Fibroblast of skin of left quadriceps (primary cell): ENCODE measurements at places on chromosomes 11 and 22.

GRCh38 chr22:24235315-24235714 is 9.6 kb downstream of the GGT5 start:
- DNase-seq: no peak

DNA sequence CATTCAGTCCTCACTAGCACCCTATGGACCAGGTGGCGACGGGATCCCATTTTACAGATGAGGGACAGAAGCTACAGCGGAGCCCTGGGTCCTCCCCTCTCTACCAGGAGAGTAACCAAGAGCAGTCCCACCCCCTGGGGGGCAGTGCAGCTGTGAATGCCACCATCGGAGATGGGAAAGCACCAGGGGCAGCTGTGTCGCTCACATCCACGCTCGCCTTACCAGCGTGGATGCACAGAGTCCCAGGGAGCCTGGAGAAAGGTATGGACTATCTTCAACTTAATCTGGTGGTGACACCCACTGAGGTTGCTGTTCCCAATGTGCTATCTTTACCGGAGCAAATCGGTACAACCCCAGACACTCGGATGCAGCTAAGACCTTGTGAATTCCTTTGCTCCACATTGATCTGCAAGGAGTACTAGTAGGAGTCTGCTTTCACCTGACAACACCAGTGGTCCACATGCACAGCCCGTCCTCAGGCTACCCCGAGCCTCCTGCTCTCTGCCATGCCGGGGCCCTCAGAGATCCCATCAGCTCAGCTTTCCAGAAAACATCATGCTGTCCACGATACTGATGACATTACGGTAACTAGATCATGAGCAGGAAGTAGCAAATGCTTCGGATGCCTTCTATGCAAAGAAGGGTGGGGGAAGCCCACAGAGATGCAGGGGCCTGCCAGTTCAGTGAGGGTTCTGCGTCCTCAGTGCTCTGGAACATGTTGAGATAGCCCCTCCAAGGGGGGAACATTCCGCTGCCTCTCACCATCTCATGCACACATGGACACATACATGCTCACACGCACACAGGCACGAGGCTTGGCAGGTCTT is 126.0 kb downstream of the CTTN start:
- DNase-seq: peak; percentile 11

DNA sequence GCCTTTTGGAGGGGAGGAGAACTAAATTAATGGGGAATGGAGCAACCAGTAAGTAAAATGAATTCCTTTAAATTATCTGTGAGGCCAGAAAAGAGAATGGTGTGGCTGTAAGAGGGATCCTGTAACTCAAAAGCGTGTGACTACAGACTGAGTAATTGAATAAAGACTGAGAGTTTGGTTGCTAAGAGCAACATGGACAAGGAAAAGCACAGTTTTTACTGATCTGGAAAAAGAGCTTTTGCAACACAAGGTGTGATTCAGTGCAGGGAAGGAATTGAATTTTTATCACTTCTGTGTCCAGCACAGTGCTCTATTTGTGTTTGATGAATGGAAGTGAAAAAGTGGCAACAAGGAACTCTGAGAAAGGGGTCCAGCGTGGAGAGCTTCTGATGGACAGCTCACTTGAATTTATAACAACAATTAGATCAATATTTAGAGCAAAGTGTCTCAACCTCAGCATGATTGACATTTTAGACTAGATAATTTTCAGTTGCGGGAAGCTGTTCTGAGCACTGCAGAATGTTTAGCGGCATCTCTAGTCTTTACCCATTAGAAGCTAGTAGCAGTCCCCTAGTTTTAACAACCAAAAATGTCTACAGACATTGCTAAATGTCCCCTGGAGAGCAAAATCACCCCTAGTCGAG is 202.8 kb upstream of the BDNF start:
- no peak for DNase-seq

- DNase-seq: no peak
Measured at GRCh38 chr11:85279267-85279666, 347.9 kb downstream of the DLG2 start.

DNA sequence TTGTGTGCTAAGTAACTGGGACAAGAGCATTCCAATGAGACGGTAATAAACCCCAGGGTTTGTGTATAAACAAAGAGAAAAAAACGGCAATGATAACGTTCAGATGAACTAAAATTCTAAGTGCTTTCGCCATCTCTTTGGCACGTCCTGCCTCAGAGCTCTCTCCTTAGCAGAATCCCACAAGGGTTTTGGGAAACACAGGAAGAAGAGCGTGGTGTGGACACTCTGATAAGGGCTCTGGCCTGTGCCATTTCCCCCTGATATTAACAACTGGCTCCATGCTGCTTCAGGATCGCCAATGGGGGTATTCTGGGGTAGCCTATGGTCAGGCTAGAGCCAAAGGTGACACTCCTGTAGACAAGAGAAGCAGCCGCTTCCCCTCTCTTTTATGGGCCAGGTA is 18.4 kb downstream of the ABCC8 start:
- no peak for DNase-seq

DNA sequence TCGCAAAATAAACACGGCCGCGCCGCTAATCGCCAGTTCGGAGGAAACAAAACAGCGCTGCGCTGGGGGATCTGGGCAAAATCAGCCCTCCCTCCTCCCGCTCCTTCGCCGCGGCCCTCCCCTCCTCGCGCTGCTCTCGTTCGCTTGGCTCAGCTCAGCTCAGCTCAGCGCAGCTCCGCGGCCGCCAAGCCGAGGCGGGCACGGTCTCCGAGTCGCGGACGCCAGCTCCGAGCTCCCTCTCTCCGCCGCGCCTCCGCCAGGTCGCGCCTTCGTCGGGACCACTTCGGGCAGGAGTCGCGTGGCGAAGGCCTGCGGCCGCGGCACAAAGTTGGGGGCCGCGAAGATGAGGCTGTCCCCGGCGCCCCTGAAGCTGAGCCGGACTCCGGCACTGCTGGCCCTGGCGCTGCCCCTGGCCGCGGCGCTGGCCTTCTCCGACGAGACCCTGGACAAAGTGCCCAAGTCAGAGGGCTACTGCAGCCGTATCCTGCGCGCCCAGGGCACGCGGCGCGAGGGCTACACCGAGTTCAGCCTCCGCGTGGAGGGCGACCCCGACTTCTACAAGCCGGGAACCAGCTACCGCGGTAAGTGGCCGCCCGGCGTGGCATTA is at the start of gene SPON1:
TSS of gene SPON1 (plus strand) at position 162 of the 607 bp plus-strand sequence. CDS start at position 344, 182 bp downstream.
- no peak for DNase-seq

GRCh38 chr11:70397983-70398833 is at the start of gene CTTN:
TSS of gene CTTN (plus strand) at chr11:70398529. CDS start at chr11:70407298, 8,769 bp downstream.
- DNase-seq: peak; percentile 68

GRCh38 chr11:72901374-72901773 is 87.2 kb downstream of the ATG16L2 start:
- DNase-seq: no peak

GRCh38 chr22:28143241-28143865 is 224.3 kb upstream of the PITPNB start:
- no peak for DNase-seq

DNA sequence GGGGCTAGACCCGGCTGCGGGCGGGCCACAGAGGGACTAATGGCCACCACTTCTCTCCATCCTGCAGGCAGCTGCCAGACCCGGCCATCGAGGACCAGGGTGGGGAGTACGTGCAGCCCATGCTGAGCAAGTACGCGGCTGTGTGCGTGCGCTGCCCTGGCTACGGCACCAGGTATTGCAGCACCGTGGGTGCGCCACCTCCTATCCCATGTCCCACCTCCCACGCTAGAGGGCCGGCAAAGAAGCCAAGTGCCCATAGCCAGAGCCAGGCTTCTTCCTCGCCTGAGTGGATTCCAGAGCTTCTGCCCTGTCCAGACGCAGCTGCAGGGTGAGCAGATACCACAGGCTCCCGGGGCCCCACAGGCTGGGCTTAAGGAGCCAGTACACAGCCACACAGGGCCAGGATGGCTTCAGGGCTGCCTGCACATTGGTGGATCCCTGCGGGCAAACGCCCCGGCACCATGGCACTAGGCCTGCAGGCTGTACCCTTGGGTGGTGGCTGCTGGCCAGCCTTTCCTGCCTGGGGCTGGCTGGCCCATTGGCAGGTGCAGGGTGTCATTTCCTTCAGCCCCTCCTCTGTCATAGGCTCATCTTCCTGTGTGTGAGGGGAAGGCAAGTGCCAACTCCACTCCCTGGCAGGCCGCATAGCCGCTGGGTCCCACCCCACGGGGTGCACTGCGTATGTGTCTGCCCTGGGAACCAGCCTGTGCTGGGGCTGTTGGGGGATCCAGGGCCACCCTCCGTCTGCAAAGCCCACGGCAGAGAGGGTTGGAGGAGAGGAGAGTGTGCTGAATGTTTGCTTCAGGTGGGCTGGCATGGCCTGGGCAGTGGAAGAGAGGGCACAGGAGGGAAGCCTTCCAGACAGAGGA is 16.5 kb upstream of the DGCR8 start:
- no peak for DNase-seq

DNA sequence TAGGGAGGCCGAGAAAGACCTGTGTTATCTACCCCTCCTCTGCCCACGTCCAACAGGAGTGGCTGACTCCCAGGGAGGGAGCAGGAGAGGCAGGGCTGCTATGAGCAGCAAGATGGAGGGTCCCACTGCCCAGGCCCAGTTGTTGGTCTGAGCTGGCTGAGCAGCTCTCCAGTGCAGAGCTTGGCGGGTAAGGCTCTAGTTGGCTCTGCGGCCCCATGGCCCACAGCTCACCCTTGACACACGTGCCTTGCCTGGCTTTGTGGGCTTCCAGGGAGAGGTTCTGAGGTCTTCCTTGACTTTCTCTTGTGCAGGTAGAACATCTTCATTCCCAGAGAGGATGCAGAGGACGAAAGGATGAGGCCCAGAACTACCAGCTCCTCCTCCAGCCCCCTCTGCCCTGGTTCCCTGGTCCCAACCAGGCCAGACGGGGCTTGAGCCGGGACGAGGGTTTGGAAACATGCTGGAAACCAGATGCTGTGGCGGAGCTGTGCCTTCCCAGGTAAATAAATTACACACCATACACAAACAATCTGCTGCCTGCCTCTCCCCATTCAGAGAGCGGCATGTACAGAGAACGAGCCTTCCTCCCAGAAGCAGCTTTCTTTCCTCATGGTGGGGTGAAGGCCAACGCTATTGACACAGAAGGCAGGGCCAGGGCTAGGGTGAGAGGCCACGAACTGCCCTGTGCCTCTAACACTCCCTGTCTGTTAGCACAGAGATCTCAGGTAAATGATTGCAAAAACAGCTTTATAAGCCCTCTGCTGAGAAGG is 48.1 kb downstream of the DSCAML1 start:
- no peak for DNase-seq

DNA sequence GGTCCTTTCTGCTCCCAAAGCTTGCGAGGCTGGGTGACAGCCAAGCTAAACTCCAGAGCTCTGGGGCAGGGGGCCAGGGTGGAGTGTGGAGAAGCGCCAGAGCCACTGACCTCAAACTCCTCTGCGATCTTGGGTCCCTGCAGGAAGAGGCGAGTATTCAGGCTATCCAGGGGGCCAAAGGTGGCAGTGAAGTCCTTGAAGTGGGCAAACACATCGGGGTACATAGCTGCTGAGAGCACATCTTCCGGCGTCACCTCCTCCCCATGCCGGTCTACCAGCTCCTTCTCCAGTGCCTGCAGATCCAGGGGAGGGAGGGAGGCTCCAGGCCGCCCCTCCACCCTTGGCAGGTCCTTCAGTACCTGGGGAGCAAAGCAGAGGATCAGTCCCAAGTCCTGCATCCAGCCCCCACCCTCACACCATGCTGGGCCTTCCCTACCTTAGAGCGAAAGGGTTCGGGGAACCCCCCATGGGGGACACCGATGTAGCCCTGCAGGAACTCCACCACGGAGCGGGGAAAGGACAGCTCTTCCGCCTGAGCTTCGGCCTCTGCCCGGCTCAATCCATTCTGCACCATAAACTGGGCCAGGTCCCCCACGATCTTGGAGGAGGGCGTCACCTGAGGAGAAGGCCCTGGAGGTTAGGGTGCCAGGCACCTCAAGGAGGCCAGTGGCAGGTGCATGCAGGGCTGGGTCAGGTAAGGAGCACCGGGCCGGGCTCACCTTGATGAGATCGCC is 6.4 kb downstream of the RCE1 start:
- DNase-seq: no peak

DNA sequence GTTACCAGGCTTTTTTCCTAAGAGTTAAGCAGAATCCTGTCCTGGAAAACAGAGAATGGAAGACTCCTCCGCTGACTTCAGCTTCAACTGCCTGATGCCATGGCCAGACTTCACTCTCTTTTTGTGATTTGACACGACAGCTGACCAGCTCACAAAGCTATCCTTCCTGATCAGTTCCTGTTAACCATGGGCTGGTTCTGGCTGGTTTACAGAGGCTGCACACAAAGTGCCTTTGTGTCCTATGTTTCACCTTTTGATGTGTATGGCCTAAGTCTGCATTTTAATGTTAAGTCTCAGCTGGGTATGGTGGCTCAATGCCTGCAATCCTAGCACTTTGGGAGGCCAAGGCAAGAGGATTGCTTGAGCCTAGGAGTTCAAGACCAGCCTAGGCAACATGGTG is 11.1 kb downstream of the FOLR3 start:
- DNase-seq: no peak

- no peak for DNase-seq
Measured at GRCh38 chr22:17845790-17846189, 71.5 kb upstream of the BID start.

DNA sequence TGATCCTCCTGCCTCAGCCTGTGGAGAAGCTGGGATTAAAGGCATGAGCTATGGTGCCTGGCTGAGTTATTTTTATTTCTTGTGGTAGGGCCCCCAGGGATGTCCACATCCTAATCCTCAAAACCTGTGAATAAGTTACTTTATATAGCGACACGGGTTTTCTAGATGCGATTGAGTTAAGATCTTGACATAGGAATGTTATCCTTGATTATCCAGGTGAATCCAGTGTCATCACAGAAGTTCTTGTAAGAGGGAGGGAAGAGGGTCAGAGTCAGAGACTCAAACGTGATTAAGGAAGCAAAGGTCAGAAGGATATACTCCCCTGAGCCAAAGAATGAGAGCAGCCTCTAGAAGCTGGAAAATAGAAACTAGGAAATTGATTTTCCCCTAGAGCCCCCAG is 117.8 kb downstream of the INSC start:
- DNase-seq: no peak

GRCh38 chr22:25327018-25327755 is 107.7 kb downstream of the CRYBB2 start:
- DNase-seq: no peak

DNA sequence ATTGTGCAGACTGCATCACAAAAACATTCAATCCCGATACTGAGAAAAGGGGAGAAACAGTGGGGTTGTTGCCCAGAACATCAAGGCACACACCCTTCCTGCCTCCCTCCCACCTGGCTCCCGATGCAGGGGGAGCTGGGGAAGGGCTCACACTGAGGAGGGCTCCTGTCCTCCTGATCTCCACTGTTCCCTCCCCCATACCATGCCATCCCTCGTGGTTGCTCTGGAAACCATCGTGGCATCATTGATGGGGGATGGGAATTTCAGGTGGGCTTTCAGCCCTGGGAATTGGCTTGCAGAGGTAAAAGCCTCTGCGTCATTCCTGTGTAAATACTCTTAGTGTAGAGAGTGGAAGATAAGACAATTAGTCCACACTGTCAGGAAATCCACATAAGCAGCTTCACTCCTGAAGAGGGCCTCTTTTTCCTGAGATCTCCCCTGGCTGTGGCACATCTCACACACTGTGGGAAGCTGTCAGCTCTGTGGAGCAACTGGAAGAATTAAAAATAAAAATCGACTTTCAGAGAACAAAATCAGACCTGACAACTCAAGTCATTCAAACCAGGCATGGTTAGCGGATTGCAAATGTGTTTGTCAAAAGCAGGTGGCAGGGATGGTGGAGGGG is 176.0 kb downstream of the CHST1 start:
- no peak for DNase-seq
